ENCODE measurements at places on chromosomes 3 and 15. TPM values are rescaled to one million over a fixed set of nuclear protein-coding genes. Genes with fewer than 3 reads are reported as not detected.

DNA sequence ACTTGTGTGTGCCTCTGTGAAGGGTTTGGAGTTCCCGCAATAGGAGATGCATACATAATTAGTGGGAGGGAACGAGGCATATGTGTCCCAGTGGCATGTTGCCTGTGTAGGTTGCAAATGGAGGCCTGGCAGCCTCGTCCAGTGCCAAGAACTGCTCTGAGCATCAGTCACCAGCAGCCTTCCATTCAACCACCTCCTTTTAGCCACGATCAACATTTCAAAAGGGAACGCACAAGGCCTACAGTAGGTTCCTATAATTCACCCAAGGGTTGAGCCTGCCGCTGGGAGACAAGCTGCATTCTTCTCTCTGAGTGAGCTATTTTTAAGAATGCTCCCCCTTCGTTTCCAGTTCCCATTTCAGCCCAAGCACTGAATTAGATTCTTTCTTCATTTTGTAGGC lies 78.8 kb upstream of the CTNNB1 start:
- DNase-seq: no peak

DNA sequence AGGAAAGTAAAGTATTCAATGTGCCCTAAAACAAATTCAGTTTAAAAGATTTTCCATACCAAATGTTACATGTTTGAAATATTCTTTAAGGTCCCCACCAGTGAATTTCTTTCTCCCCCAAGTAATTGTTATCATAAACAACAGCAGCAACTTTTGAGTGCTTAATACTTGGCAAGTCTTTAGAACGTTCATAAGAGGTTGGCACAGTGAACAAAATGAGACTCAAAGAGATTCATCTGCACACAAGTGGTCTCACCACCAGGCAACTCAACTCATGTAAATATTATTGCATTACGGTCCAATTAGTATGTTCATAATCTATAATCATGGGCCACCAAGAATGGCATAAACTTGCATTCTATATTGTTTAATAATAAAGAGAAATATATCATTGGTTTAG lies 98.7 kb downstream of the TBL1XR1 start:
- DNase-seq: no peak

DNA sequence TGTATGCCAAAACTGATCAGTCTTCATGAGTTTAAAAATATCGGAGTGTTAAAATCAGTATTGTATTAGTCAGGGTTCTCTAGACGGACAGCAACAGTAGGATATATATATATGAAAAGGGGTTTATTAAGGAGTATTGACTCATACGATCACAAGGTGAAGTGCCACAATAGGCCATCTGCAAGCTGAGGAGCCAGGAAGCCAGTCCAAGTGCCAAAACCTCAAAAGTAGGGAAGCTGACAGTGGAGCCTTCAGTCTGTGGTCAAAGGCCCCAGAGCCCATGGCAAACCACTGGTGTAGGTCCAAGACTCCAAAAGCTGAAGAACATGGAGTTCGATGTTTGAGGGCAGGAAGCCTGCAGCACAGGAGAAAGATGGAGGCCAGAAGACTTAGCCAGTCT lies 391.0 kb upstream of the CADM2 start:
- no peak for DNase-seq

GRCh38 chr15:32870240-32871033 lies 152.6 kb downstream of the GREM1 start:
- DNase-seq: no peak

The TRAIP gene
- 7.6 TPM for polyA plus RNA-seq
